Activated CD4-positive, alpha-beta T cell treated with anti-CD3 and anti-CD28 coated beads for 4 hours (primary cell): ENCODE measurements at places on chromosomes 5 and 9.

DNA sequence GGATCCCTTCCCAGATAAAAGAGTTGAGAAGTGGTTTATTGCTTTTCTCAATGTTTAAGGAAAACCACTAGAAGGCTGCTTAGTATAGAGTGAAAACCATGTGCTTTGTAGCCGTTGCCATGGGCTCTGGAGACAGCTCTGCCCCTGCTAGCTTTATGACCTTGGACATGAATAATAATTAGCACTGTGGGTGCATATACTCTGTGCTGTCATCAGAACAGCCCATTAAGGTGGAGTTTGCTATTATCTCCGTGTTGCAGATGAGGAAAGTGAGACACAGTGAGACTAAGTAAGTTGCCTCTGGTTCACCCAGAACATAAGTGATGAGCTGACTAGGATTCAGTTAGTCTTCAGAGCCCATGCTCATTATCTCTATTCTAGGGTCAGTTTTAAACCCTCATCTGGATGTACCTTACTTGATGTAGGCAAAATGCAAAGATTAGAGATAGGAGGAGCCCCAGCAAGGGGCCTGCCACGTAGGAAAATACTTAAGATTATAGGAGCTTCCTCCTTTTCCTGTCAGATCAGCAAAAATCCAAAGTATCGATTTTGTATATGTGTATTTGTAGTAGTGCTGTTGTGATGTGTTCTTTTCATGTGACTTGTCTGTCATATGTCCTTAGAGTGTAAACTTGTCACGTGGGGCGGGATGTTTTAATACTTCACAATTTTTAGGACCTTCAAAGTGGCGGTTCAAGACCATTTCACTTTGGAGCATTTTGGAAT lies 102.5 kb downstream of the TLE4 start:
- DNase-seq = no peak

- DNase-seq = peak; percentile 4
Observed at GRCh38 chr5:43231977-43232376, 40.0 kb downstream of the NIM1K start.

DNA sequence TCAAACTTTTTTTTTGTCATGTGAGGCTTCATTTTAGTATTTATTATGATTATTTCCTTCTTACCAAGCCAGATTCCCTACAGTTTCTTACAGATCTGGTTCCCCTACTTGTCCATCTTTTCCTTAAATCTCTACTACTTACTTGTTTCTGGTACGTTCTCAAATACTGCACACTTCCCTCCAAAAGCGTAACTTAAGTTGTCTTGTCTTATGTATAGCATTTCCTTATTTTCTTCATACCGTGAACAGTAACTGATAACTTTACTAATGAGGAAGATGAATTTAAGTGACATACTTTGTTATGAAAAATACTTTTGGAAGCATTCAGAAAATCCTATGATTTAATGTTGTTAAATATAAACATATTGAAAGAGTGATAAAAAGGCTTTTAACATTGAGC lies 67.3 kb downstream of the PARP8 start:
- no peak for DNase-seq

DNA sequence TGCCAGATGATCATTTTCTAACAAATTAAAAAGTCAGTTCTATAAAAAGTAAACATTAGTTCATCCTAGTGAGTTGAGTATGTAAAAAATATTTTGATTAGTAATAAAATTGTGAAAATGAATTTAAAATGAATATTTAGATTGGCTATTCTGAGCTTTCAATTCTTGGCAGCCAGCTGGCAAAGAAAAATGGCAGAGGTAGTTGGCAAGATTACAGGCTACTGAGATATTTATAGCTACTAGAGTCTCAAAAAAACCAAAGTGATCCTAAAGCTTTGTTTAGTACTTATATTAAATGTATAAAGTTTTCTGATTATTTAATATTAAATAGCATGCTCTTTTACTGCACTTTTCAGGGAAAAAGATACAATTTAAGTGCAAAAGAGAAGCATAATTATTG lies 25.0 kb downstream of the SGTB start:
- no peak for DNase-seq

DNA sequence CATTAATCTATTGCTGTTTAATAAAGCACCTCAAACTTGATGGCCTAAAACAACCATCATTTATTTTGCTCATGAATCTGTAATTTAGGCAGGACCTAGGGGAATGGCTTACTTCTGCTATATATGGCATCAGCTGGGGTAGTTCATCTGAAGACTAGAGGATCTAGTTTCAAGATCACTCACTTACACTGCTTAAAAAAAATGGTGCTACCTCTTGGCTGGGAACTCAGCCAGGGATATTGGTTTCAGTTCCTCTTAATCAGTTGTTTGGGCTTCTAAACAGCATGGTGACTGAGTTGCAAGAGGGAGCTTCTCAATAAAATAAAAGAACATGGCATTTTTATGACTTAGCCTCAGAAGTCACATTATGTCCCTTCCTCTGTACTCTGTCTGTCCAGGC lies 142.0 kb downstream of the FAM114A2 start:
- DNase-seq = no peak

GRCh38 chr5:71456362-71456743 lies 902 bp downstream of the BDP1 start:
- no peak for DNase-seq

GRCh38 chr9:69499959-69500358 lies 172.2 kb downstream of the APBA1 start:
- DNase-seq = no peak

- no peak for DNase-seq
Observed at GRCh38 chr5:109971968-109972367, 282.2 kb downstream of the MAN2A1 start.

GRCh38 chr5:142512043-142513042 lies 173.5 kb downstream of the FGF1 start:
- DNase-seq = no peak

DNA sequence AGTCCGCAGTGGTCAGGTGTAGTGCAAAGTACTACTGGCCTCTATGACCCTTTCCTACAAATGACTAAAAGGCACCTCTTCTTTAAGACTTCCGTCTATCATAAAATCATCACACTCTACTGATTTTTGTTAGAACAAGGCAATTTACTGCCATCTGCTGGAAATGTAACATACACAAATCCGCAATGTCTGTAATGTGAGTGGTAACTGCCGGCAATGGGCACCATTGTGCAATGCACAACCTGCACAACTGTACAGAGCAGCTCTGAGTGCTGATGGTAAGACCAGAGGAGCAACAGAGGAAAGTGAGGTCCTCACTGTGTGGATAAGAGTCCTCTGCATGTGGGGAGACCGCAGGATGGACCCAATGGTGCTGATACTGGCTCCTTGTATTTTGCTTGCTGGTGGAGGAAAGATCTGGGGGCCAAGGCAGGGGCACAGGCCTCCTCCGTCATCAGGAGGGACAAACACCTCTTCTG lies 103.7 kb downstream of the ATPSCKMT start:
- DNase-seq = no peak

DNA sequence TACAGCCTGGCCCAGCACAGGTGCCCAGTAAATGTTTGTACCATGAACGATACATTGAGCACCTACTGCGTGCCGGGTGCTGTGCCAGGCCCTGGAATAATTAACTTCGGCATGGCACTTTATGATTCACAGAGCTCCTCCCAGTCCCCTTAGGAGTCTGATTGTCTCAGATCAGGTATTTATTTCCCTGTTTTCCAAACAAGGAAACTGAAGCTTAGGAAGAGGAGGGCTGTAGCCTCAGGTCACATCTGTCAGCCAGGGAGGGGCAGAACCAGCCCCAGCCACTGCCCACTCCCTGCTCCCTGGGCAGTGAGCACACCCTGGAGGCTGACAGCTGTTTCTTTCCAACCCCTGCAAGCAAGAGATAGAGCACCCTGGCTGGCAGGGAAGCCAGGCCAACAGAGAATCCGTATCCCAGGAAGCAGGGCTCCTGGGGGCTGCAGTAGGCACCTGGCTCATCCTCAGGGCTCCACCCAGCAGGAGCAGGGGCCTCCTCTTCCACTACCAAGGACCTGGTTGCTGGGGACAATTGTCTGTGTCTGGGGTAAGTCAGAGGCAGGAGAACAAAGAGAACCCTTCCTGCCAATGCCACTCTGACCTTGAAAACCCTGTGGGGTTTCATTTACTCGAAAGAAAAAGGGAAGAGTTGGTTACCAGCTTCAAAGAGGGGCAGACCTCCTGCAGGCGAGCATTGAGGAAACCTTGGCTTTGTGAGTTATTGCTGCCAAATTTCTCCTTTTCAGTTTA lies 69.0 kb downstream of the DAB2IP start:
- DNase-seq = no peak

DNA sequence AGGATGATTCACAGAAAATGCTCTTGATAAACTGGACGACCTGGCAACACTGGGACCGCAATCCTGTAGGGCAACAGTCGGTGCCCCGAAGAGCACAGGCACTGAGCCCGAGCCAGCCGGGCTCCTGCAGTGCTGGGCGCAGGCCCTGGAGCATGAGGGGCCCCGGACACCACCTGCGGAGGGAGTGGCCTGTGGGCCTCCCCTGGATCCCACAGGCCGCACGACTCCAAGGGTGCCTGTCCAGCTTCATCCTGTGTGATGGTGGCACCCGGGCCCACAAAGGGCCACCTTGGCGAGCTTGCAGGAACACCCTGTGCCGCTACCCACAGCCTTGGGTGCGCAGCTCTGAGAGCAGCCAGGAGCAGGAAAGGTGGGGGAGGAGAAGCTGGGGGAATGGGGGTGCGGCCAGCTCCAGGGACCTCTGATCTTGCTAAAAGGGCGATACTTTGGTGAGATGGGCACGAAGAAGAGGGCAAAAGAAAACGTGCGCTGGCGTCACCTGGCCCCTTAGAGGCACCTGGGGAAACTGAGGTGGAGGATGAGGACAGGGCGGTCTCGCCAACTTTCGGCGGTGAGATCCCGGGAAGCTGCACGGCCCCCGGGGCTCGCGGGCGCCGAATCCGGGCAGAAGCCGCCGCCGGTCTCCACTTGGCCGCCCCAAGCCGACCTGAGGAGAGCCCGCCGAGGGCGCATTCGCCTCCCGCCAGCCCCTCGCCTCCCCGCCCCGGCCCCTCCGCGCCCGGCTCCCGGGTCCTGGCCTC lies 722 bp downstream of the TBC1D9B start:
- DNase-seq = peak; percentile 9

DNA sequence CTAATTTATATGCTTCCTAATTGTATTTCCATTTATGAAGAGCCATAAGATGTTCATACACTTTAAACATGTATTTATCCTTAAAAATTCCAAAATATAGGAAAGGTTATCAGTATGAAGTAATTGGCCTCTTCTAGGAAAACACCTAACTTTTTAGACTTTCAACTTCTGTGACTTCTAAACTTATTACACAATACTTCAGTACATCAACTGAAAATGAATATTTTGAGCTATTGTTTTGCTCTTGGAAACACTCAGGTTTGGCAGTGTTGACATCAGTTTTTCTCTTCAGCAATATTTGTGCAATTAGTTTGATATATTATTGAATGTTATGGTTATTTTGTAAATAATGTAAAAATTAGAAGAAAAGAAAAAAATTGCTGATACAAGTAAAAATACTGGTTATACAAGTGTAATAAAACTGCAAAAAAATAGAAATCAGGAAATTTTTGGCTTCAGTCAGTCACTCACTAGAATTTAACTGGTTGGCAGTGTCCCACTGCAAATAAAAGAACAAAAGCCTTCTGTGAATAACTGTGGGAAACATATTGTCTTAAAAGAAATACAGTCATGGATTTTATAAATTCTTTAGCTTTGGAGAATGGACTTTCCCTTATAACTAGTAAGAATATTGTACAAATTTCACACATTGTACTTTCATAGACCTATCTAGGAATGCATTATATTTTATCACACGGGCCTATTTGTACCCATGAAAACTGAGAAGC lies 635.9 kb downstream of the TLE1 start:
- DNase-seq = no peak

- no peak for DNase-seq
Observed at GRCh38 chr5:105968981-105969380, 1701.8 kb downstream of the EFNA5 start.

DNA sequence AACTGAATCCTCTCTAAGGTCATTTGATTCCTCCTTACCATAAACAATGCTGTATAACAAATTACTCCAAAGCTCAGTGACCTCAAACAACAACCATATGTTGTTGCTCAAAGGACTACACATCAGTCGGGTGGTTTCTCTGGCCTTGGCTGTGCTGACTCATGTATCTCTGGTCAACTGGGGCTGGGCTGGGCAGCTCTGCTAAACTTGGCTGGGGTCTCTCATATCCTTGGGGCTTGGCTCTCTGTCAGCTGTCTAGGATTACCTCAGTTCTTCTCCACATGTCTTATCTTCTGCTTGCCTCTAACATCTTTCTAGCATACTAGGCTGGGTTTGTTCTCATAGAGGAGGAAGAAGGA lies 86.4 kb downstream of the GALNT10 start:
- DNase-seq = no peak

DNA sequence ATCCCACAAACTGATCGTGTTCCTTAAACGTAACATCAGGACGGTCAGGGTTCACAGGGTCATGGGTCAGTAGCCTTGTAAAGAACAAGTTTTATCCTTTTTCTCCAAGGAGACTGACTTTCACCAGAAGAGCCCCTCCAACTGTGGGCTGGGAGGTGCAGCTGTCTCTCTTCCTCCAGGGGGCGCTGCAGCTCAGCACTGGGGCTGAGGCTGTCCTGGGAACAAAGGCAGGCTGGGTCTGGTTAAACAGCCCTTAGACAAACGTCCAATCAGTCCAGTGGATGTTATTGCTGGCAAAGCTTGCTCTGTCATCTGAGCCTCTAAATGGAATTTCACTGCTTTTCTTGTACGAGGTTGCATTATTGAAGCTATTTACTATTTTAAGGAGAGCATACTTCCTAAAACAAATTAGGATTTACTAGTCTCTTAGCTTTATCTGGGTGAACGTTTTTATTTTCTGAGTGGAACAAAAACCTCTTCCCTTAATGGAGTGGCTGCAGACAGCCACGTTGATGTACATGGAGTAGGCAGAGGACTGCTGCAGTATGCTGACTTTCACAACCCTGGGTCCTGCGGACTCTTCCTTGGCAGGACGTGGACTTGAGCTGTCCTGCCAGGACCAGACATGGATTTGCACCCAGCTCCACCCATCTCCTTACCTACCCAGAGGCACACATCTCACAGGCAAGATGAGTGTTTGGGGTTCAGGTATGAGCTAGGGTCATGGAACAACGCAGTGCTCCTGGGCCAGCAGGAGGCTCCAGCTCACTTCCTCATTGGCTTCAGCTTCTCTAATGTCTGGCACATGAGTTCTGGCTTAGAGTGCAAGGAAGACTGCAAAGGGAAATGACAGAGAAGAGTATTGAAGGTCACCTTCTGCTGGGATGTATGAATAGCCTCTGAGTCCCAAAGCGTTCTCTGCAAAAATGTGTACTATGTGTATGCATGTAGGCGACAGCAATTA lies 7.8 kb downstream of the EXOSC2 start:
- peak; percentile 75 for DNase-seq
